Effector CD4-positive, alpha-beta T cell (primary cell): ENCODE measurements at places on chromosomes 5 and 9.

DNA sequence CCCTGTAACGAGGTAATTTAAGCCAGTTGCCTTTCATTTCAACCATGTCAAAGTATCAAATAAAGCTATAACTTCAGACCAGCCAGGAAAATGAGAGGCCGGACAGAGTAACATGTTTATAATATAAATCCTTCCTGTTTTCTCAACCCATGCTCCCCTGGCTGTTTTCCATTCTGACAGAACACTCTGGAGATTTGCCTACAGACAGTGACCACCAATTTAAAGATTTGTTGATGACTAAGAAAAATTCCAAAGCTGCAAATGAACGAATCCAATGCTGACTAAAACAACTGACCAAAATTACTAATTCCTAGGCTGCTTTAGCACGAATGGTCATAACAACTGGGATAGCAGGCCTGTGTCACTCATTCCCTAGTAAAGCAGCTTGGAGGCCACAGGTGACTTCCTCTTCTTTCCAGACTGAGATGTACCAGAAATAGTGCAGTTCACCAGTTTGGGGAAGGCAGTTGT lies 141.4 kb downstream of the AOPEP start:
- no peak for DNase-seq

GRCh38 chr5:171840066-171840465 lies 54.4 kb downstream of the SMIM23 start:
- no peak for DNase-seq

DNA sequence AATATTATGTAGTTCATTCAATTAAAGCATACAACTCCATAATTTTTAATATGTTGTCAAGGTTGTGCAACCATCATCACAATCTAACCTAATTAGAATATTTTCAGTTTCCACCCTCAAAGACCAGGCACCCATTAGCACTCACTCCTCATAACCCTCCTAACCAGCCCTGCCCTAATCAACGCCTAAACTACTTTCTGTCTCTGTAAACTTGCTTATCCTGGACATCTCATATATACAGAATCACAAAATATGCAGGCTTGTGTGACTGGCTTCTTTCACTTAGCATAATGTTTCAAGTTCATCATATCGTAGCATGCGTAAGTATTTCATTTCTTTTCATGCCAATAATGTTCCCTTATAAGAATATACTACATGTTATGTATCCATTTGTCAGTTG lies 134.8 kb upstream of the NFIL3 start:
- no peak for DNase-seq

DNA sequence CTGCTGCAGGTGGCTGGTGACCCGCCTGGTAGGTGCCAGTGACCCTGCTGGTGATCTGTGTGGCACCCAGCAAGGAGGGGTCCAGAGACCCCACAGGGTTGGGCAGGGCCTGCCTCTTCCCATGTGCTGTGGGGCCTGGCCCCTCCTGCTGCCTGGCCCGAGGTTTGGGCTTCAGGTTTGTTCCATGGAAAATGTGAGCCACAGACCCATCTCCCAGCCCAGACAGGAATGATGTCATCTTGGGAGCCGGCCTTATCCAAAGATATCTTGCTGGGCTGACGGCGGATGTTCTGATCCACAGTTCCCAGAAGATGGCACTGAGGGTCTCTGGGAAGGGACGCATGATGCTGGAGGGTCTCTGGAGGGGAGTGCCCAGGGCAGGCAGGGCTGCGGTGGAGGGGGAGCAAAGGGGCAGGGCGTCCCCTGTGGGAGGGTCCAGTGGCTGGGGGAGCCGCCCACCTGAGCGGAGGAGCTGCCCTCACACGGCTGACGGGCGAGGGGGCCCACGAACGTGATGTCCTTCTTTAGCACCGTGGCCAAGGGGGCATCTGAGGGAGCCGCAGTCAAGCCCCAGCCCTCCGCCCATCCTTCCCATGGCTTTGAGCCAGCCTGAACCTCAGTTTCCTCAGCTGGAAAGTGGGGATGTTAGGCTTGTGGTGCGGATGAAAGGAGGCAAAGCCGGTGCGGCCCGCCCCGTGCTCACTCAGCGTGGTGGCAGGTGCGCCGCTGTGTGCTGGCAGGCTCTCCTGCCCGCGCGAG lies 68.1 kb downstream of the COL5A1 start:
- DNase-seq = no peak

GRCh38 chr9:137880976-137881530 lies 3.5 kb downstream of the CACNA1B start:
- no peak for DNase-seq

- DNase-seq = no peak
These were observed 9.0 kb downstream of the SLC36A1 start for GRCh38 chr5:151456321-151456940.

DNA sequence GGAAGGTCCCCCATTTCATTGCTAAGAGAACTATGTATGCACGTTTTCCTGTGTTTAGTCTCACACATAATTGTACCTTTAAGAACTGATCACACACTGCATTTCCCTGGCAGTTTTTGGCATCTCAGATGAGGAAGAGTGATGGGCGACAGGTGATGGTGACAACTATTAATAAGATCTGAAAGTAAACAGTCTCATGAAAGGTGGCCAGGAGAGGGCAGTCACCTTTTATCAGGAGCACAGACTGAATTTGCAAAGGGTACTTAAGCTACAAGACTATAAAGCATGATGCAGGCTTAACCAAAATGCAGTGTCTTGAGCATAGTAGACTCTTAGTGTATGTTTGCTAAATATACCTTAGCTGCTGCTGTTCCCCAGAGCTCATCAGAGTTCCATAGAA lies 91.5 kb downstream of the GHR start:
- no peak for DNase-seq

- DNase-seq = no peak
These were observed 228.5 kb downstream of the ENC1 start for GRCh38 chr5:74412066-74412465.

DNA sequence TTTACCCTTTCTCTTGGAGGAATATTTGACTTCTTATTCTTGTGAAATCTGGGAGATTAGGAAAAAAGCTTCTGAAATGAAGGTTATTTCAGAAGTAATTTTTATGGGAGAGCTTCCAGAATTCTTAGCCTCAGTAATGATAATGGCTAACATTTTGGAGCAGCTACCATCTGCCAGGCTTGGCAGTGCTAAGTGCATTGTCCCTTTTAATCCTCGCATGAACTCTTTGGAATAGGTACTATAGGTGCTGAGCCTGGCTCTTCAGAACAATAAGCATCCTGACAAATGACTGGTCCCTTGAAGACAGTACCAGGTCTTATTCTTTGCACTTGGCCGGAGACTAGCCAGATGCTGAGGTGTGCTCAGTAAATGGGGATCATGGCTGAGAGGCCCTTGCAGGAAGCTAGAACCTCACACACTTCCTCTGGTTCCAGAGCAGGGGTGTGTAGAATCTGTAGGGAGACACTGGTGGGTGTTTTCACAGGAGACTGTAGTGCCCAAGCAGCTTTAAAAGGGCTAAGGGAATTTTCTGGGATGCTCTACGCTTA lies 90.7 kb downstream of the RCL1 start:
- DNase-seq = no peak

DNA sequence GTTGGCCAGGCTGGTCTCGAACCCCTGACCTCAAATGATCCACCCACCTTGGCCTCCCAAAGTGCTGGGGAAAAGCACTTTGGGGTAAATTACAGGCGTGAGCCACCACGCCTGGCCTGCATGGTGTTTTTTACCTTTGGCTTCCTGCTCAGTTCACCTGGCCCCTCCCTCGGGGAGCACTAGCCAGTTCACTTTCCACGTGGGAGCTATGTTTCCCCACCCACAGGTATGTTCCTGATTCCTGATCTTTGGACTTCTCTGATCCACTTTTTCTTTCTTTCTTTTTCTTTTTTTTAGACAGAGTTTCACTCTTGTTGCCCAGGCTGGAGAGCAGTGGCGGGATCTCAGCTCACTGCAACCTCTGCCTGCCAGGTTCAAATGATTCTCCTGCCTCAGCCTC lies 15.8 kb downstream of the DAB2IP start:
- no peak for DNase-seq
